Smooth muscle cell of the brain vasculature (primary cell): ENCODE measurements at places on chromosomes 3 and 15.

DNA sequence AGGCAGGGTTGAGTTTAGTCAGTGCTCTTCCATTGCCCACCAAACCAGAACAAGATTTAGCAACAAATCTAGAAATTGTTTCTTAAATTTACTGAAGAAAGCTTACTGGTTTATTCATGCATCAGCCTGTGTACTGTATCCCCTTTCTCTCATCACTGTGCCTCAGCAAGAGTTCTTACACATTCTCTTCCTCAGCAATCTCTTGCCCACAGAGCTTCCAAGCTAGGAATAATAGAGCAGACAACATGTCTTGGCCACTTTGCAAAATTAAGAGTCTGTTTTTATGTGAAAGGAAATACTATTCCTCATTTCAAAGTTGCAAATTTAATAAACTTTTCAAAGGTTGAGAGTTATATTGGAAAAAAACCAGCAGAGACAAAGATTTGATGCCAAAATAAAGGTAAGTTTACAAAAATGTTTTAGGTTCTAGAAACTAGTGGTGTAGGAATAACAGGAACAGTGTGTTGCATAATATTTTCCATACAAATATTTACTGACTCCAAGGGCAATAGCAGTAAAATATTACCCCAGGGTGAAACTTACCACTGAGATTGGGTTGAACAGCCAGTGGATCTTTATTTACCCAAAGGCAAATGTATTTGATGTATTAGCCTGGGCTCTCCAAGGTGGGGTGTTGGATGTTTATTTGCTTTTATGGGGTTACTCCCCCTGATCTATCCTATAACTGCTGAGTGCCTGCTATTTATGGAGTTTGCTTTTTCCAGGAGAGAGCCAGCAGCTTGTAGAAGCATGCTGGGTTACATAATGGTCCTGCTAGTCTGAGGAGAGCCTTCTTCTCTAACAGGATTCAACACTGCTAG is 276.7 kb downstream of the ADAMTSL3 start:
- no peak for DNase-seq

DNA sequence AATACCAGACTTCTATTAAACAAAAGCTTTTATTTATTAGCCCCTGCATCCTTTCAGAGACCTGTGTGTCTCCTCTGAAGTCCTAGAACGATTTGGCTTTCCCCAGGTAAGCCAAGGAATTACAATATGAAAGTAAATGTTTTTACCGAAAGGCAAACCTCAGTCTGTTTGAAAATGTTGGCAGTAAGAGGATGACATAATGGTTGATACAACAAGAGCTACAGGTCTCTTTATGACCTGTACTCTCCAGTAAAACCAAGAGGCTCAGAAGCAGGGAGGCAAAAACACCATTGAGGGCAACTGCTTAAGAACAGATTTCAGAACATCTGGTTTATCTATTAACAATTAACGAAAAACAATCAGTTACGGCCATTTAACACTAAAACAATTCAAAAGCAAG is 107.8 kb downstream of the ADAM10 start:
- no peak for DNase-seq

DNA sequence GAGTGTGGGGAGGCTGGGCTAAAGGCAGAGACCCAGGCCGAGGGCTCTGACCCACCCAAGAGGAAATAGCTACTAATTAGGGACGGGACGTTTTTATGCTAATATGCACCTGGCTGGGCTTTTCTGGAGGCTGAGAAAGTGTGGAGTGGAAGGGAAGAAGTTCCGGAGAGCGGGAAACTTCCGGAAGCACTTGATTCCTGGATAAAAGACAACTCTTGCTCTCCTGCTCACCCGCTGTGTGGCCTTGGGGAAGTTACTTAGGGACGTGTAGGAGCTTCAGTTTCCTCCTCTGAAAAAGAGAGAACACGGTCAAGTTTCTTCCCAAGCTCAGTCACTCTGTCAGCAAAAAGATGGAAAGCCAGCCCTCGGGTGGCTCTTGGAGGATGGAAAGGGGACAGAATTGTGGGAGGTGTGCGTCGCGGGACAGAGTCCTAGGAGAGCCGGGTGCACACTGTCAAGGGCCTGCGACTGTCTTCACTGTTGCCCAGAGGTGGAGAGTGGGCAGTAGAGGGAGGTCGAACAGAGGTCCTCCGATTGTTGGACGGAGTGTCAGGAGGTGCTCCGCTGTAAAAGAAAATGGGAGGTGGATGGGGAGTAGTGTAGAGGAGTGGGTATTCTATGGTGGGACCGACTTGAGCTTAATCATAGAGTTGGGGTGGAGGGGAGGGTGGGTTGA is 43.2 kb downstream of the EPHB3 start:
- no peak for DNase-seq

GRCh38 chr3:179100652-179101051 is 29.0 kb upstream of the ZMAT3 start:
- DNase-seq, result peak; percentile 24

DNA sequence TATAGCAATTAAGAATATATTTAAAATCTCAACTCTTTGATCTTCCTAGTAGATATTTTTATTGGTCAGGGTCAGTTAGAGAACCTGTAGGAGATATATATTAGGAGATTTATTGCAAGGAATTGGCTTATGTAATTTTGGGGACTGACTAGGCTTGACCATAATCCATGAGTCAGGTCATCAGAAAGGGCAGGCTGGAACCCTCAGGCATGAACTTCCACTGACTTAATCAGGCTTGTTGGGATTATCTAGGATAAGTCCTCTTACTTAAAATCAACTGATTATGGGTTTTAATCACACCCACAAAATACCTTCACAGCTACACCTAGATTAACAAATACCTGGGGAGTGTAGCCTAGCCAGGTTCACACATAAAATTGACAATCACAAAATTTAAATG is 156.1 kb downstream of the MYRIP start:
- no peak for DNase-seq

- DNase-seq, result peak; percentile 13
Observed at GRCh38 chr3:107662124-107662507, 139.4 kb downstream of the BBX start.

DNA sequence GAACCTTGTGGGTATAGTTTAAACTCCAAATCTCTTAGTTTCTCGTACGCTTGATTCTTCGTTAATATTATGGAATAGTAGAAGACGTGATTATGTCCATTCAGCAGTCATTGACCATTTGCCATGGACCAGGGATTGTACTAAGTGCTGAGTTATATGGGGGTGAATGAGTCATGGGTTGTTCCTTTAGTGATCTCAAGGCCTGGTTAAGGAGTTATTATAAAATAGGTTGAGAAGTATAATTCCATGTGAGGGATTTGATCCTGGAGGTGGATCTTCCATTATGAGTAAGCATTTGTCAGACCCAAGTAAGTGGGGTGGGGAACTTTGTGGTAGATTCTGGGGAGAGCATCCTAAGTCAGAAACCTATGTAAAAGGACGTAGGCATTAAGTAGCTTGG is 15.4 kb downstream of the NR2C2 start:
- DNase-seq, result no peak

DNA sequence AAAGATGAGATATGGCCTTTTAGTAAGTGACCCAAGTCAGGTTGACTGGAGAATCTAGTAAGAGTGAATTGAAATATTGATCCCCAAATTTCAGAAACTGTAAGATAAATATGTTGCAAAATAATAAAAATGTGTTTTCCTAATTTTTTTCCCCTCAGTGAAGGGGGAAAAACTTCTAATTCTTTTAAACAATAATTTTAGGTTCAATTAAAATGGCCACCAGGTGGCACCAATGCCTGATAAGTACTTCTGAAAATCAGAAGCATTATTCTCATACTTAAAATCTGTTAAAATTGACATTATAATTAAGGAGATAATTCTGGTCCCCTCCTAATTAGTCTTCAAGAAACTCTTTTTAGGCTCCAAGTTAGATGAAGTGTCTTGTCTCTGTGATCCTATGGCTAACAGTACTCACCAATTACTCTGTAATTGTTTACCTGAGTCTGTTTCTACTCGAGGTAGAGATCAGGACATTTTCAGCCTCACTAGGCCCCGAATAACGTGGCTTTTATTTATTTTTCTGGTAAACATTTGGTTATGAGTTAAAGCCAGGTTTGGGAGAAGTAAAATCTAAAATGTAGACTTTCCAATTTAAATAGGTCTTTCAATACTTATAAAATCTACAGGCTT is 52.6 kb downstream of the NMD3 start:
- DNase-seq, result no peak

DNA sequence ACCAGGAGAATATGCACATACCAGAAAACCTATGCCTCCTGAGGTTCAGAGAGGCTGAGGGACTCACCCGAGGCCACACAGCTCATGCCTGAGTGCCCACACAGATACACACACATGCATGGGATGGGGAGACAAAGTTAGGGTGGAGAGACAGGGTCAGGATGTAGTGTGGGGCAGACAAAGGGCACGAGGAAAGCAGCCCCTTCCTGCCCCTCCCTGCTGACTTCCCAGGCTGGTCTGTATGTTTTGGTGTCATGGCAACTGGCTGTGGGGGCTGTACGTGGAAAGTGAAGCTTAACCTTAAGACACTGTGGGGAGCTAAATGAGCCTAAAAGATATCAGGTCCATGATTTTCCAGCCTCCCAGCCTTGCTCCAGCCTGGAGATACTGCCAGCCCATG is 57.8 kb downstream of the EPHB3 start:
- no peak for DNase-seq

- DNase-seq, result no peak
Observed at GRCh38 chr3:53040351-53040820, 5.5 kb downstream of the SFMBT1 start.

DNA sequence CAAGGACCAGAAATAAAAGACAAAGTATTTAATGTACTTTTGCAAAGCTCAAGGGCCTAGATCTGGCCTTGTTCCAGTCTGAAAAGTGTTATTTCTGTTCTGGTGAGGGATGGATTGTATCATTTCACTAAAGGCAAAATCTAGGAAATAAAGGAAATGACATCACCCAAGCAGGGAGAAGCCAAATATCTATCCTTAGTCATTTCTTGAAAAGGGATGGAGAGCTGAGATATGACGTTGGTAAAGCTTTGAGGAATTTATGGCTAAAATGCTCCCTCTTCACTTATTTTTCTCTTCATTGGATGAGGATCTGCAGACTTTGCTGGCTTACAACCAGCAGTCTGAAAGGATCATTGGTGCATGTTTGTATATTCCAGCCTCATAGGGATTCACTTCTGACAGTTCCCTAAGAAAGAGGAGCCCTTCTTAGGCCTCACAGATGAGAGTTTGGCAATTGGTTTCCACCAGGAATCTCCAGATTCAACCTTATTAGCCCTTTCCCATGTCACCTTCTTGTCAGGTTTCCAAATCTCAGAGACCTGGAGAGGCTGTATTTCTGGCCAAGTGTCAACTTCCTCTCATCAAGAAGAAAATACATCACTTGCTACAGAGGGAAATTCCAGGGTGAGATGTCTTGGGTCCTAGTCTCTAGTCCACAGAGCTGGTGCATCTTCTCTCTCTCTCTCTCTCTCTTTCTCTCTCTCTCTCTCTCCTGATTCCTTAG is 93.7 kb upstream of the BOC start:
- no peak for DNase-seq

DNA sequence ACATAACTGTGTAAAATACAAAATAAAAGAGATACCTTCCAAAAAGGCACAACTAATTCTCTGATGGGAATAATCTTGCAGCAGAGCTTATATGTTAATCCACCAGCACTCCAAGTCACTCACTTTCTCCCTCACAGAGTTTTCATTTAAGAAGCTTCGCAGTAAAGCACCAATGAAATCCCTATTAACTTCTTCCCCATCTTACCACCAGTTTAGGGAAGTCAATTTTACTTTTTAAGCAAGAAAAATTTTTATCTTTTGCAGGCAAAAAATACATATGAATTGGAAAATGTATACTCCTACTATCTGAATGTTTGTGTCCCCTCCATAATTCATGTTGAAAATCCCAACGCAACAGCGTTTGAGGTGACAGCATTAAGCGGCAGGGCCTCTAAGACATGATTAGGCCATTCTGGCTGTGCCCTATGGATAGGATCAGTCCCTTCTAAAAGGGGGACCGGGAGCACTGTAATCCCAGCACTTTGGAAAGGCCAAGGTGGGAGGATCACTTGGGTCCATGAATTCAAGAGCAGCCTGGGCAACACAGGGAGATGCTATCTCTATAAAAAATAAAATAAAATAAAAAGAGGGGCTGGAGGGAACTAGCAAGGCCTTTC is 435.8 kb downstream of the SHQ1 start:
- DNase-seq, result no peak

GRCh38 chr15:84778194-84778593 is 29.8 kb downstream of the ZNF592 start:
- no peak for DNase-seq

- no peak for DNase-seq
Observed at GRCh38 chr3:149489060-149489690, 14.7 kb downstream of the TM4SF4 start.

DNA sequence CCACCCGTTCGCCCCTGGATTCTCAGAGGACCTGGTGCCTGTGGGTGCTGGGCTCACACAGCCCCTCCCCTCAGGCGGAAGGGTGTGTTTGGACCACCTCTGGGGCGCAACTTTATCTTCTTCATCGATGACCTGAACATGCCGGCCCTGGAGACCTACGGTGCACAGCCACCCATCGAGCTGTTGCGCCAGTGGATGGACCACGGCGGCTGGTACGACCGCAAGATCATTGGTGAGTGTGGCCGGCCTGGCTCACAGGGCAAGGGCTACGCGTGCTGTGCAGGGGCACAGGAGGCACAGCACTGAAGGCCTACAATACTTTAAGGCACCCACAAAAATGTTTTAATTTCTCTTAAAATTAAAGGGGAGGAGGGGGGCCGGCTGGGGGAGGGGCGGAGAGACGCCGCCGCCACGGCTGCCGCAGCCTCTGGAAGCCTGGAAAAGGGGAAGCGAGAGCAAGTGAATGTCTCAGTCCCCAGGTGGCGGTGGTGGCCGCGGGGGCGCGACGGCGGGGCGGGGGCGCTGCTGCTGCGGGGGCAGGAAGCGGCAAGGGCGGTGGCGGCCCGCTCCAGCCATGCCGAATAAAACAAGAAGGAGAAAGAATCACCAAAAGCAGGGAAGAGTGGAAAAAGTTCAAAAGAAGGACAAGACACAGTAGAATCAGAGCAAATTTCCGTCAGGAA is 56.8 kb downstream of the DNAH1 start:
- DNase-seq, result no peak

GRCh38 chr15:68230157-68231100 is 901 bp upstream of the CLN6 start:
- DNase-seq, result no peak

DNA sequence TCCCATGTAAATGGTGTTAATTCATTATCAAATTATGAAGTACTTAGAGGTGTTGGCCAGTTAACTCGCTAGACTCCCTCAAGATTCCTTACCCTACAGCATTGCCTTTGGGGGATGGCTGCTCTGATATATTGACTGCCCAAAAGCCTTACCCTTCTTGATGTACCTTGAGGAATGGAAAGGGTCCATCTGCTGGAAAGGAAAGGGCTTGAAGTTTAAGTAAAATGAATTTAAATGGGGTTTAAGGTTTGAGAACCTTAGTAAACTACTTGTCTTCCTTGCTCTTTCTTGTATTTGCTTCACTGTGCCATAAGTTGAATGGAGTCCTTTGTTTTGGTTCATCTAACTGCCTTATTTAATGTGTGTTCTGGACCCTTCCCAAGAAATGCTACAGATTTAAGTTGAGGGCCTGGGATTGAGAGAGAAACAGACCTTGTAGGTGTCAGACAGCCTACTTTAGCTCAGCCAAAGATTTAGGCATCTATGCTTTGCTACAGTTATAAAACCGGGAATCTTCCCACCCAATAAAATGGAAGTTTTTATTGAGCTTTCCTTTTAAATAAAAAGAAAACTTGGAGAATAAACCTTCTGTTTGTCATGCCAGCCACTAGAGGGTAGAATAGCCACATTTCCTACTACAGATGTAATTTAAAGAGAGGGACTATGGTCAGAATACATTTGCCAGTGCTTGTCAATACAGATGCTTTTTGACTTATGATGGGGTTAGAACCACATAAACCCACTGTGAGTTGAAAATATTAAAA is 25.3 kb downstream of the CMSS1 start:
- DNase-seq, result peak; percentile 47
